ENCODE measurements at places on chromosomes 16 and 17. TPM values are rescaled to one million over a fixed set of nuclear protein-coding genes. Genes with fewer than 3 reads are reported as not detected.

PRSS33 gene
- not detected for total RNA-seq

ITGAL gene
- total RNA-seq: not detected

CCL8 gene
- 0.38 TPM for total RNA-seq

IGF2BP1 gene
- 8.0 TPM for total RNA-seq

TP53TG3B gene
- not detected for total RNA-seq

PHLPP2 gene
- total RNA-seq: 6.9 TPM

IL34 gene
- total RNA-seq: 2.9 TPM

UBE2G1 gene
- total RNA-seq: 67.8 TPM

ITGAD gene
- not detected for total RNA-seq

TANGO6 gene
- total RNA-seq: 16.7 TPM

TP53TG3 gene
- total RNA-seq: not detected

TMC6 gene
- total RNA-seq: 31.4 TPM

CEP295NL gene
- total RNA-seq: 2.3 TPM

MYH3 gene
- 0.10 TPM for total RNA-seq

ABCC11 gene
- not detected for total RNA-seq

LGALS9B gene
- not detected for total RNA-seq

UNC119 gene
- total RNA-seq: 23.1 TPM

C16orf92 gene
- not detected for total RNA-seq
